ENCODE measurements at places on chromosomes 7 and 10.

- DNase-seq, result no peak
Observed at GRCh38 chr10:50332108-50332842, 81.0 kb upstream of the ASAH2 start.

DNA sequence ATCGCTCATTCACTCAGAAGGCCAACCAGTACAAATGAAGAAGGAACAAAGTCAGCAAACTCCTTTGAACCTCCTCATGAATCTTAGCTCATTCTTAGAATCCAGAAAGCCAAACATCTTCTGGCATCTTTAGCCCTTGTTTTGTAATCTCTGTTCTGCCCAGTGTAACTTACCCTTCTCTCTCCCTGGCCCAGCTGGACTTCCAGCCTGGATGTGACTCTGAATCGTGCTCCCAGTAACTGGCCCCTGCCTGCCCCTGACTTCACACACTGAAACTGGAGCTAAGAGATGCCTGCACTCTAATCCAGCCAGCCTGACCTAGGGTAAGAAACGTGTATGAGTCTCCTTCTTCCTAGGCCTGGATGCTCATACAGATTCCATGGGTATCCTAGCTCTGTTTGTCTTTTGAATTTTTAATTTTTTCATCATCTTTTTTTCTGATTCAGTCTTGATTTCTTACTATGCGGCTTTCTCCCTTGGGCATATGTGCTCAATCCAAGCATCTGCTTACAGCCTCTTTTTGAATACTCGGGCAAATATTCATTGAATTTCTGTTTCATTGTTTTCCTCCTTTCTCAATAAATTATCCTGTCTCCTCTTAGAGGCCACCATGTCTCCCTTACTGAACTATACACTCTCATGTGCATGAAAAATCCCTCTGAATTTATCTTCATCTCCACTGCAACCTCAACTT is 845.6 kb upstream of the AUTS2 start:
- DNase-seq, result no peak

DNA sequence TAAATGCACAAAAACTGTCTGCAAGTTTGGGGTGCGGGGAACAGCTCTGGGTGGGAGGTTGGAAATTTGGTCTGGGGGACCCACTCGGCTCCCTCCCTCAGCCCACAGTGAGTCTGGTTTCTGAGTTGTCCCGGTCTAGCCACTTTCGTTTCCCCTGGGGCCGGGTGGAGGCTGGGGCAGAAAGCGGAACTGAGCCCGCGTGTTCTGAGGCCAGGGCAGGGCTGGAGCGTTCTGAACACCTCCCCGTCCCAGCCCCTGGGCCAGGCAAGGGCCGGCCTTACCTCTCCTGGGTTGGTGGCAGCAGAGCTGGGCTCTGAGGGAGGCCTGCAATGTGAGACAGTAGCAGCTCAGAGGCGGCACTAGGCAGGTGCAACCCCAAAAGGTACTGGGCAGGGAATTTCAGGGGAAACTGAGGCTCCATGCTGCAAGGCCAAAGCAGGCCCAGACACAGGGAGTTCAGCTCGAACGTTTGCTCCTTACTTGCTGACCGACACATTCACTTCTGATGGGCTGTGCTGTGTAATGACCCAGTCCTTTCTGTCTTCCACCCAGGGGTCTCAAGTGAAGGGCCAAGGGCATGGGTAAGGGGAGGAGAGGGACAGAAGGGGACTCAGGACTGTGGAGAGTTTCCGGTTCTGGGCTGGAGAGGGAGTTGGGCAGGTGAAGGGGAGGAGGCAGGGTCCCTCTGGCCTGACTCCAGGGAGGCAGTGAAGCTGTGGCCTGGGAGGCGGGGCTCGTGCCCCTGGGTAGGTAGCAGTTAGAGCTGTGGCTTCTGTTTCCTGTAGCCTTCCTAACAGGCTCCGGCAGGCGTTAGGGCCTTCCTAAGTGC is 3.0 kb downstream of the IRF5 start:
- DNase-seq, result peak; percentile 74

- peak; percentile 72 for DNase-seq
Observed at GRCh38 chr7:44884621-44885393, 523 bp downstream of the PURB start.

DNA sequence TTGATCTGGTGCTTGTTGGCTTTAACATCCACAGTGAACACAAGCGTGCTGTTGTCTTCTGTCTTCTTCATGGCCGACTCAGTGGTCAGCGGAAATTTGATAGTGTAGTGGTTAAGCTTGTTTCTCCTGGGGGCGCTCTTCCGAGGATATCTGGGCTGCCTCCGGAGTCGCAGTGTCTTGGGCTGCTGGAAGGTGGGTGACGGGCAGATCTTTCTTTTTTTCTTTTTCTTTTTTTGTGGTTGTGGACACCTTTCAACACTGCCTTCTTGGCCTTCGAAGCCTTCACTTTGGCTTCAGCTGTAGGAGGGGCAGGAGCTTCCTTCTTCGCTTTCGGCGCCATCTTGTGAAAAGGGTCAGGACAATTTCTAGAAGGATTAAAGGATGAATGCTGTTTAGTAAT is 23.8 kb upstream of the RPA3 start:
- DNase-seq, result no peak

- no peak for DNase-seq
Observed at GRCh38 chr10:87915989-87916388, 52.6 kb downstream of the PTEN start.
